Stimulated activated CD4-positive, alpha-beta T cell treated with anti-CD3 and anti-CD28 coated beads, Interleukin-4, amount 100 ng/mL, for 24 hours (primary cell): ENCODE measurements at places on chromosomes 16 and 17.
A peak's percentile ranks its signal among the peaks of the same experiment; 100 is the strongest.

DNA sequence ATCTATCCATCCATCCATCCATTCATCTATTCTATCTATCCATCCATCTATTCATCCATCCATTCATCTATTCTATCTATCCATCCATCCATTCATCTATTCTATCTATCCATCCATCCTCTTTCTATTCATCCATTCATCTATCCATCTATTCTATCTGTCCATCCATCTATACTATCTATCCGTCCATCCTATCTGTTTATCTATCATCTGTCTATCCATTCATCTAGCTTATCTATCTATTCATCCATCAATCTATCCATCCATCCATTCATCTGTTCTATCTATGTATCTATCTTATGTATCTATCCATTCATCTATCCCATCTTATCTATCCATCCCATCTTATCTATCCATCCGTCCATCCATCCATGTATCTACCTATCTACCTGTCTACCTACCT is 8.8 kb downstream of the RNF213 start:
- no peak for DNase-seq

DNA sequence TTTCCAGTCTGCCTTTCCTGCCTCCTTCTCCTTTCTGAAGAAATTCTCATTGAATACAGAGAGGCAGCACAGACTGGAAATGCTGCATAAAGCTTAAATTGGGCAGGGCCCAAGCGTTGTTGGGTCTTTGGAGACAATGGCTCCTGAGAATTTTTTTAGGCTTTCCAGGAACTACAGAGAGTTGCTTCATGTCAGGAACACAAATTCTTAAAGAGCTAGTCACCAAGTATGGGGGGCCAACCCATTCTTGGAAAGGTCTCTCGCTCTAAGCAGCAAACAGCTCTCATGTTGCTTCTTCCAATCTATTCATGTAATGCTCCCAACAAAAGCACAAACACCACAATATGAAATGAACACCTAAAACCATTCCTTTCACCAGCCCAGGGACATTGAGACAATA is 6.9 kb downstream of the HNF1B start:
- no peak for DNase-seq

GRCh38 chr16:80997964-80998620 is 8.6 kb downstream of the CMC2 start:
- DNase-seq: no peak

GRCh38 chr16:30569281-30569680 is 2.2 kb downstream of the ZNF688 start:
- no peak for DNase-seq

GRCh38 chr16:85915125-85915845 is 16.3 kb downstream of the IRF8 start:
- no peak for DNase-seq

DNA sequence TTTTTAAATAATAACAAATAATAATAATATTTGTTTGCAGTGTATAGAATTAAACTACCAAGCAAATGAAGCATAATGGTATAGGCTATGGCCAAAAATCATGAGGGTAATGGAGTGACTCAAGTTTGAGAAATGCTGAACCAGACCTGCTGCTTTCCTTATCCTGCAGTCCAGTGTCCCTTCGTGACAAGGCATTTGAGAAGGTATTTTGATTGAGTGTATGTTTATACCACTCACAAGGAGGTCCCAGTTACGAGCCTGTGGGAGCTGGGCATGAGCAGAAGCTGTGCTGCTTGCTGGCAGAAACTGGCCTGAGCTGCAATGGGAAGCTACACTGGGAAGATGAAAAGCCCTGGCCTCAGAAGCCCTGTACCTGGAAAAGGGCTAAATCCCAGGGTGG is 50.3 kb downstream of the GNAO1 start:
- DNase-seq: no peak

- no peak for DNase-seq
Measured at GRCh38 chr16:15857724-15858560, 1.1 kb upstream of the MYH11 start.

- no peak for DNase-seq
Measured at GRCh38 chr16:69318911-69319289, 7.8 kb downstream of the VPS4A start.

DNA sequence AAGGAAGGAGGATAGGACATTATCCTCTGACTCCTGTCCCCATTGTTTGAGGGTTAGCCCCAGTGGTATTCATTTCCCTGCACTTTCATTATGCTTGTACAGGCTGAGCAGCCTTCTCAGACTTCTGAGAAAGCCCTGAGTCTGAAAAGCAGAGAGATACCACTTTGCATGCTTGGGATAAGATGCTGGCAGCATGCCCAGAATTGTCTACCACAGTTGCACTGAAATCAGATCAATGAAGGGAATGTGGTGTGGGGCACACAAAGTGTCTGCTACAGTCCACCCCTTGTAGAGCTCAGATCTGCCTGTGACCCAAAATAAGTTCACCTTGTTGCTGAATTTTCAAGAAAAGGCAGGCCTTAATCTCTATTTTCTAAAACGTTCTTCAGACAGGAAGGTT is 160.6 kb downstream of the CCT6B start:
- DNase-seq: no peak

DNA sequence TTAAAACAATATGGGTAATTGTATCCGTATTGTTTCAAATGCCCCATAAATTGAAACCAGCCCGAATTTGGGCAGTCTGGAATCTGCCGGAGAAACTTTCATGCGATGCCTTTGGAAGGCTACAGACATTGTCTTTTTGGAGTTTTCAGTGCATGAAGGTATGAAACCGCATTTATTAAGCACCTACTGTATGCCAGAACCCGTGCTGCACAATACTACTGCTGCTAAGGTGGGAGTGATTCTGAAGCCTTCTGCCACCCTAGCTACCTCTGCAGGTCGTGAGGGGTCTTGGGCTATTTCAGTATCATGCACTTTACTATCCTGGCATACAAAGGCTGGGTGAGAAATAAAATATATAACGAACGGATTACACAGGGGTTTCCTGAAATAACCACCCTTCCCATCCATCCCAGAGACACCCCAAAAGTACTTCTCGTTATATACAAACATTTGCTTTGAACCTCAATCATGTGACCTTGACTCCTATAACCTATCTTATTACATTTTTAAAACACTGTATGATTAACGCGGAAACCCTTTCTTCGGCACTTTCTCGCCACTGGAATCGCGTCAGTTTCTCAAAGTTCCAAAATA is 1.0 kb upstream of the MSI2 start:
- no peak for DNase-seq

DNA sequence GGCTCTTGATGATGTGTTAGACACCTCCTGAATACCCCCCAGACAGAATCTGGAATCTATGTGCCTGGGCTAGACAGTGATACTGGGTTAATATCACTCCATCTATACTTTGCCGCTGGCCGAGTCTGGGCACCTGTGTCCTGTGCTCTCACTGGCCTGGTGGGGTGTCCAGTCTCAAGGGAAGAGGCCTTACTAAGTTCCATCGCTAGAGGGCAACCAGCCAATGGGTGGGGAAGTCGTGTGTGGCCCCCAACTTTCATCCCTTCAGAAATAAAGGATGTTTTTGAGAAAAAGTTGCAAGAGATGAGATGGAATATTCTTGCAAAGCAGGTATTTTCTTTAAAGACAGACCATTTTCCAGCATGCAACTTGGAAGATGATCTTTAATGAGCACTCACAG is 1.6 kb upstream of the GLP2R start:
- DNase-seq: no peak

DNA sequence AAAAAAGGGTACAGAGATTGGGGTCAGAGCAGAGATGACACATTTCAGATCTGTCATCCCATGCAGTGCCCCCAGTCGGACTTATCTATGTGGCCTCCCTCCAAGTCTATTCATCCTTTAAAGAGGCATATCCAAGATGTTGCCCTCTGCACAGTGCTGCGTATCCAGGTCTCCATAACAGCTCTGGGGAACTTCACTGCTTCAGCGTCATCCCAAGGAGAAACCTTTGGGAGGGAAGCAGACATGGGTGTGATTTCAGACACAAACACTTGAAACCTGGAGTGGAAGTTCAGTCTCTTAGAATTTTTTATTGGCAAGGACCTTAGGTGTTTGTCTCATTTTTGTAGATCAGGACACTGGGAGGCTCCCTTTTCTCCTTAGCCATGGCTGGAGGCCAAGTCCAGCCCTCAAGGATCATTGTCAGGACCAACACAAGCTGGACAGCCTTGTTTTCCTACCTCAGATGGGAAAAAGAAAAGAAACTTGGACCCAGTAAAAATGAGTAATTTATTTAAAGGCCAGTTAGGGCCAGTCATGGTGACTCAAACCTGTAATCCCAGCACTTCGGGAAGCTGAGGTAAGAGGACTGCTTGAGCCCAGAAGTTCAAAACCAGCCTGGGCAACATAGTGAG is 23.9 kb upstream of the NLK start:
- no peak for DNase-seq

DNA sequence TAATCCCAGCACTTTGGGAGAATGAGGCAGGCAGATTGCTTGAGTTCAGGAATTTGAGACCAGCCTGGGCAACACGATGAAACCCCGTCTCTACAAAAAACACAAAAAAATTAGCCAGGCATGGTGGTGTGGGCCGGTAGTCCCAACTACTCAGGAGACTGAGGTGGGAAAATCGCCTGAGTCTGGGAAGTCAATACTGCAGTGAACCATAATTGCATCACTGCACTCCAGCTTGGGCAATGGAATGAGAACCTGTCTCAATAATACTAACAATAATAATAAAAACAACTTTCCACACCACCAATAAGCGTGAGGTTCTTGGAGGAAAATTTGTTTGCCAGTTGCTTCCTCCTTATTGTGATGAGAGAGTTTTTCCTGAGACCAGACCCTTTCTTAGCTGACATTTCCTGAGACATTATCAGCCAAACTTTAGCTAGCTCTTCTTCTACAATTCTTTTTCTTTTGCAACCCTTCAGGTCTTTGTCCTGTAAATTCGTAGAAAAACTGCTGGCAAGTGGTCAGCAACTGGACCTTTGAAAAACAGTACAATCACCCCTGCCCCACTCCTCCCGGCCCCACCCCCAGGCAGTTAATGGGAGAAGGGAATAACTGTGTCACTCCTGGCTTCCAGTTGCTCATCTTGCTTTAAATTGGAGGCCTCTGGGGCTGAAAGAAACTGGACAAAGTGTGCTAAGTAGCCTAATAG is 3.5 kb upstream of the EZH1 start:
- no peak for DNase-seq

DNA sequence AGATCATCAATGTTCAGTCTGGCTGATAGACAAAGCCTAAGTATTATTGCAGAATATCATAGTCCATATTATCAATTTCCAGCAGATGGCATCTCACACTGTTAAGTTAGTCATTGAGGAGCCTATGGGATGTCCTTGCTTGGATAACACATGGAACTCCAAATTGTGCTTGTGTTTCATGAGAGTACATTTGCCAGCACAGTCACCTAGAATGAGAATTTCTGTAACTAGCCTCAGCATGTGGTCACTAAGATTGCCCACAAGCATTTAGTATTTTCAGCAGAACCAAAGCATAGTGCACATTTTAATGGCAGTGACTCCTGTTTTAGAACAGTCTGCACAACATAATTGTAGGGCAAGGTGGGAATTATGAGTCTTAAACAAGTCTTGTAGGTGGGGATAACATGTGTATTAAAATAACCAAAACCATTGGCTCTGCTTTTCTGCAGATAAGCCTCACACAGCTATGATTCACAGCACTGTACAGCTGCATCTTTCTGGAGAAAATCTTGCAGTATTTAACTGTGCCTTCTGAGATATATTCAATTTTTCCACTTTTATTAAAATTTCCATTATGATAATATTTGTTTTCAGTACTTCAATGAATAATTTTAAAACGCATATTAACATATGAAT is 882.8 kb upstream of the SOX9 start:
- no peak for DNase-seq

DNA sequence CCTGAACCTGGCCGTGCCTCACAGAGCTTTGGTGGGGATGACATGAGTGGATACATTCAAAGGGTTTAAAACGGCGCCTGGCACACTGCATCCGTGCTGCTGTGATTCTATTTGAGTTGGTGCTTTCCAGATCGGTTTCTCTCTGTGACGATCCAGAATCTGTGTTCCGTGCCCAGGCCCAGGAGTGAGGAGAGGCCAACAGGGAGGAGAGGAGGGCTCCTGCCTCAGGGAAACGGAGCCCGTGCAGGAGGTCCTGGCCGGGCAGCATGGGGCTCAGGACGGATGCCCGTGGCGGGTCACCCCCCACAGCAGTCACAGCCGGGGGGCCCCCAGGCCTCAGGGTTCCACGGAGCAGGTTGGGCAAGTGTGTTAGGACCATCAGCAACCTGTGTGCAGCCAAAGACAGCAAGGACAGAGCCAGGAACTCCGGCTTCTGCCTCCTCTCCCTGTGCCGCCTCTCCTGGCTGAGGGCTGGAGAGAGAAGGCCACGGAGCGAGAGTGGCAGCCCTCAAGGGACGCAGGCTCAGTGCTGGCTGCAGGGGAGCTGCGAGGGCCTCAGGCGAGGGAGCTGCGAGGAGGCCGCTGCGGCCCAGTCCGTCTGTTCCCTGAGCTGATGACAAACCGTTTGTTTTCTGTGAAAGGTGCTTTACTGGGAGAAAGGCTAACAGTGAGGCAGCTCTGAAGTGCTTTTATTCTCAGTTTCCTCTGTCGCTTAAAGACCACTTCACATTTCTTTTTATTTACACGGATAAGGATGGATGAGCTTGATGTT is 99.3 kb downstream of the METRNL start:
- peak; percentile 1 for DNase-seq

DNA sequence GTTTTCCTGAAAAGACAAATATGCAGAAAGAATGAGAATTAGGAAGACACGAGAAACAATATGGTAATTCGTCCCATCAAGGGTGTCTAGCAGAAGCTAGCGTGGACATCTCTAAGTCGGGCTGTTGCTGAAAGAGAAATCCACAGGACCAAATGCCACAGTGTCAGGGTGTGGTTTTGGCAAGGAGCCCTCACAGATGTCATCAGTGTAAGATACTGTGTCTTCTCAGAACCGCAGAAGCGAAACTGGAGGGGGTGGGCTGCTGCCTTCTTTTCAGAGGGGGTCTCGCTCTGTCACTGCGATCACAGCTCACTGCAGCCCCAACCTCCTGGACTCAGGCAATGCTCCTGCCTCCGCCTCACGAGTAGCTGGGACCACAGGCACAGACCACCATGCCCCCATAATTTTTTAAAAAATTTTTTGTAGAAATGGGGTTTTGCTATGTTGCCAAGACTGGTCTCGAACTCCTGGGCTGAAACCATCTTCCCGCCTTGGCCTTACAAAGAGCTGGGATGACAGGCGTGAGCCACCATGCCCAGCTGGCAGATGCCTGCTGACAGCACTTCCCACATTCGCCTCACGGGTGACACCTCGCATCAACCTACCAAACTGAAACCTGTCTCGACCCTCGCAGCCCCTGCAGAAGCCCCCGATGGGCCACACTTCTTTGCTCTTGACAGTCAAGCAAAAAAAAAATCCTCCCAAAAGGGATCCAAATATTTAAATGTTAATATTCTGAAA is 26.2 kb downstream of the TRAP1 start:
- no peak for DNase-seq

DNA sequence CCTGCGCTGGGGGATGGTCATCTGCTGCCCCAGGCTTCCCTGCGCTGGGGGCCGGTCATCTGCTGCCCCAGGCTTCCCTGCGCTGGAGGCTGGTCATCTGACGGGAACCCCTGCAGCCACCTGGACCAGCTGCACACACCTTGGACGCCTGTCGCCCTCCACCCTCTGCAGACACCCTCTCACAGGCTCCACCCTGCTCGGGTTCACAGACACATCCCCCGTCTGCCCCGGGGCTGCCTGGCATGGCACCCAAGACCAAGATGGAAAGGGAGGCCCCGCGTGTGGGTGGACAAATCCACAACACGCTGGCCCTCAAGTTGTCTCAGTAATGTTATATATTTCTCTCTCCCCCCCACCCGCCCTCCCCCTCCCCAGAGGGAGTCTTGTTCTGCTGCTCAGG is 89.6 kb downstream of the ANKRD11 start:
- no peak for DNase-seq

GRCh38 chr17:68101987-68102314 is 66.4 kb downstream of the KPNA2 start:
- no peak for DNase-seq
